Hepatocyte (in vitro differentiated cells): ENCODE measurements at places on chromosomes 7 and 10. TPM values are rescaled to one million over a fixed set of nuclear protein-coding genes. Genes with fewer than 3 reads are reported as not detected.

DNA sequence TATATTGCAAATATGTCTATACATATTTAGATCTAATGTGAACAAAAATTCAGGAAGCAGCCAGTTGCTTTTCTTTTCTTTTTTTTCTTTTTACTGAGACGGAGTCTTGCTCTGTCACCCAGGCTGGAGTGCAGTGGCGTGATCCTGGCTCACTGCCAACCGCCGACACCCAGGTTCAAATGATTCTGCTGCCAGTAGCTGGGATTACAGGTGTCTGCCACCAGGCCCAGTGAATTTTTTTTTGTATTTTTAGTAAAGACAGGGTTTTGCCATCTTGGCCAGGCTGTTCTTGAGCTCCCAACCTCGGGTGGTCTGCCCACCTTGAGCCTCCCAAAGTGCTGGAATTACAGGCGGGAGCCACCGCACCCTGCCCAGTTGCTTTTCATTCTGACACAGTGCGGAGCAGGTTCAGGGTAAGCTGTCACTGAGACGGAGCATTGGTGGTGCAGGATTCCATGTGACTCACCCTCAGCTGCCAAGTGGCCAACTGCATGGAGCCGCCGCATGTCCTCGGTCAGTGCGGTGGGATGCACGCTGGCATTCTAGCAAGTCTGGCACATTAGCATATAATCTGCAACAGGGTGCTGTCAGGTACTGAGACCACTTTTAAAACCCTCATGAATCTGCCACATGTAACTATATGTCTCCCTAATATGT, 362.7 kb downstream of the DNAJB6 start:
- no peak for DNase-seq

DNA sequence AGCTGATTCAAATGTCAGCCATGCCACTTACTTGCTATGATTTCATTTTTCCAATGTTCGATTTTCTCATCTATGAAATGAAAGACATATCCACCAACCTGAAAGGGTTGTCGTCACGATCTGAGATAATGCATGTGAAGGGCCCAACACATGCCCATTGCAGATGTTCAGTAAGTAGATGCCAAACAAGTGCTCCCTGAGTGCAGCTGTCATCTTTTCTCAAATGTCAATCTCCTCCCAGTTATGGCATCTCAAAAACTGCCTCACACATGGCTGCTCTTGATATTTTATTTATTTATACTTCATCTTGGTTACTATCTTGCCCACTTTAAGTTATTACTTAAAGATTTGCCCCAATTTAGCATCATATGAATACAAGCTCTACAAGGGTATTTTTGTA, 16.8 kb downstream of the CPEB3 start:
- DNase-seq = no peak

GRCh38 chr7:137642031-137642430, 204.7 kb downstream of the DGKI start:
- no peak for DNase-seq

- no peak for DNase-seq
These were observed 452.6 kb upstream of the ZMIZ1 start for GRCh38 chr10:78616125-78616695.

RFC2 gene
- 14.6 and 16.8 TPM in 2 replicates for total RNA-seq
